ENCODE measurements at places on chromosomes 11 and 22.

GRCh38 chr11:3124821-3125220 is 40.3 kb downstream of the OSBPL5 start:
- DNase-seq, result no peak

GRCh38 chr11:31687256-31687655 is 123.9 kb downstream of the PAX6 start:
- DNase-seq, result no peak

DNA sequence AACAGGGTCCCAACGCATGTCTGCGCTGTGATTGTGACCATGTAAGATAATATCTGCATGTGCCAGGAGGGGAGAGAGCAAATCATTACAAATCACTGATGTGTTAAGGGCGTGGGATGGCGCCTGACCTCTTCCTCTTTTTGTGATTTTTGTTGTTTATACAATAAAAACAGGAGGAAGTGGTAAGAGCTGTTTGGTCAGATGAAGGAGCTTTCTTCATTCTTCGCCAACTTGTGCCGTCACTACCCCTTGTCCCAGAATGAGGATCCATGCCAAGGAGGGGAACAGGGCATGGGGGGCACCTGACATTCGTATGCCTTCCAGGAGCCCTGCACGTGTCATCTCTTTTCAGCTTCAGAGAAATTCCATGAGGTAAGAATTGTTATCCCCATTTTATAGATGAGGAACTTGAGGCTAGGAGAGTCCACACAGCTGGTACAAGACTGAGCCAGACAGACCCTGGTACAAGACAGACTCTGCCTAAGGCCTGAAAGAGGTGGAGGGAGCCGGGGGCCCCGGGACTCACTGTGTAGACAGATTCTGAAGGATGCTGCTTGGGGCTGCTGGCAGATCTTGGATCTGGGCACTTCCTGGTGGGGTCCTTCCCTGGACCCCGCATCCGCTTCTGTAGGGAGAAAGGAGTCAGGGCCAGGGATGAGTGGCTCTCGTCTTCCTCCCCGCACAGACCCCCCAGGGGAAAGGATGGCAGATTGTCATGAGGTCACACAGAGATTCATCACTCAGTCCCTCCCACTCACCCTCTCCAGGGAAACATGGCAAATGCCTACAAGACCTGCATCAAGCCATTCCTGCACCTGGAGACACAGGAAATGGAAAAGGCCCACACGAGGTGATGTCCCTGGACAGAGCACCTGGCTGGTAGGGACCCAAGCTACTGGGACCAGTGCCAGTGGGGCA is 34.6 kb downstream of the NFAM1 start:
- no peak for DNase-seq

DNA sequence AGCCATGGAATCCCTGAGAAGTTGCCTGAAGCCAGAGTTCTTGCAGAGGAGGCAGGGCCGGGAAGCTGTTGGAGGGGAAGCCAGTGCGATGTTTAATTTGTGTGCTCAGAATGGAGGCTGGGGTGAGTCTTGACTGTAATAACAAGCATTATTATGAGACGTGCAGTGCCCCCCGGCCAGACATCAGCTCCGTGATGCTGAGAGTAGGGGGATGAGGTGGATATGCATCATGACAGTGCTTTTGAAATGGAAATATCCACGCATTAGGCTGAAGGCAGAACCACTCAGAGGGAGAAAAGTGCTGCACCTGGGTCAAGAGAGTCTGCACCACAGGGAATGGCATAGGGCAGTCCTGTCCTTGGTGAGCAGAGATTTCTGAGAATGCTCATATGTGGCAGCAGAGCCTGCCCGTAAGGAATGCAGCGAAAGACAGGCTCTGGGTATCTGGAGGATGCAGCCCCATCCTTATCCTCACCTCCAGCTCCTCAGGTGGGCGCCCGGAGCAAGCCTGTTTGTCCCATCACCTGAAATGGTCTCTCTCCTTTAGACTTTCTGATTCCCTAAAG is 37.6 kb upstream of the SEZ6L start:
- DNase-seq, result no peak

DNA sequence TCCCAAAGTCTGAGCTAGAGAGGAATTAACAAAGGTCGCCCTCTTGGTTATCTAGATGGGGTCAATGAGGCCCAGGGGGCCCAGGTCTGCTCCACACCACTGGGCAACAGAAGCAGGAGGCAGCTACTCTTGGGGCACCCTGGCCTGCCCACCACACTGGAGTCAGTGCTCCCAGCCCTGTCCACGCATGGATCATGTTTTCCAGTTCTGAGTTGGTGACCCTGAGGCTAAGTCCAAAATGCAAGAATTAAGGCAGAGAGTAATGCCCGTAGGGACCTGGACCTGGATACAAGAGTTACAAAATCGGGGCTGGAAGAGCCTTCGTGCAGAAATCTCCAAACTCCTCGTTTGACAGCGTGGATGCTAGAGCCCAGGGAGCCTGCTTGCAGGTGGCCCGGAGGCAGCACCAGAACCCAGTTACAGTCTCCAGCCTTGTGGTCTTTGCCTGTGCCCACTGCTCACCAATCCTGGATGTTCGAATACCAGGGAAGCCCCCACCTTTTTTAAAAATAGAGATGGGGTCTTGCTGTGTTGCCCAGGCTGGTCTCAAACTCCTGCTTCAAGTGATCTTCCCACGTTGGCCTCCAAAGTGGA is 6.1 kb upstream of the THRSP start:
- no peak for DNase-seq

DNA sequence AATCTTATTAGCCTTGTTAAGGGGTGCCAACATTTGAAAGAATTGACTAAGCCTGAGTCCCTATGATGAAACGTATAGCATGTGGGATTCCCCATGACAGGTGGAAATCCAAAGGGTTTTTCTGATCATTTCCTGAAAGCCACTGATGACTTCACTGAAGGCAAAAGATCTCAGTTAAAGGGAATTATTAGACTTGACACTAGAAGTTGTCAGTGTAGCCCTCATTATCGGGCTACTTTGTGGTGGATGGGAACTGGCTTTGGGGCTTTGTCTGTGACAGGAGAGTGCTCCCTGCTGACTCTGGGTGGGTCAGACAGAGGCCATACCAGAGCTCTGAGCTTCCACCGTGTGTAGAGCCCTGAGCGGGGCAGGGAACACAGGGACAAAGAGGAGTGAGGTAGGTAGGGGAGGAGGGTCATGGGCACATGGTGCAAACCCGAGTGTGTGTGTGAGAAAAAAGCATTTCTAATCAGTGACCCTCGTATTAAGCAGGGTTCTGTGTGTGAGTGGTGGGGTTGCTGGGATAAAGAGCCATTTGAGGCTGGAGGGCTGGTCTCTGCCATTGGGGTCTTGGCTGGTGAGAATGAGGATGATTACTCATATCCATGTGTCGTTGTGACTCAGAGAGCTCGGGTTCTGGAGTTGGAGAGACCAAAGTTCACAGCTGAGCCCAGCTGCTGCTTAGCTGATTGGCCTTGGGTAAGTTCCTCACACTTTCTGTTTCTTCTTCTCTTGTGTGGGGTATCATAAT is 101.1 kb downstream of the GRIK4 start:
- no peak for DNase-seq

DNA sequence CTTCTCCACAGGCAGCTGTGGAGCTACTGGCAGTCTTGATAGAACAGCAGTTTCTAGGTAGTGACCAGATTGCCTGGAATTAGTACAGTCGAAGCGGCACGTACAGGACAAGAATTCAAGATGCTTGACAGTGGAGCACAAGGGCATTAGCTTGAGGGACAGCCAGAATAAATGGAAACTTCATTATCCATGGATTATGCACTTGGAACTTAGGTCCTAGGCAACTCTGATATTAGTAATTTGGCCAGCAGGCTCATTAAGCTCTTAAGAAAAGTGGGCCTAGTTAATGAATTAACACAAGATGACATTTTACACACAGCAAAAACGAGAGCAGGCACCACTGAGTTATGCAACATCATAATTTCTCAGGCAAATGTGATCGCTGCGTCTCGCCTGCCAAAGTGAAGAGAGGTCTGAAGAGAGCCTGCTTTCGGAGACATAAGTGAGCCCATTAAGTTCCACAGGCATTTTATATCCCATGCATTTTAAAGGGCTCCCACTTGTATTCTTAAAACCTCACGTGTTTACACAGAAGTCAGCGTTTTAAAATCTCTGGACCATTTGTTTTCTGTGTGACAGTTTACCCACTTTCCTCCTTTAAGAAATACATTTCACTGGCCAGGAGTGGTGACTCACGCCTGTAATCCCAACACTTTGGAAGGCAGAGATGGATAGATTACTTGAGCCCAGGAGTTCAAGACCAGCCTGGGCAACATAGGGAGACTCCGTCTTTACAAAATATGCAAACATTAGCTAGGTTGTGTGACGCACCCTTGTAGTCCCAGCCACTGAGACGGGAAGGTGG is 66.2 kb downstream of the COMMD9 start:
- peak; percentile 26 for DNase-seq

DNA sequence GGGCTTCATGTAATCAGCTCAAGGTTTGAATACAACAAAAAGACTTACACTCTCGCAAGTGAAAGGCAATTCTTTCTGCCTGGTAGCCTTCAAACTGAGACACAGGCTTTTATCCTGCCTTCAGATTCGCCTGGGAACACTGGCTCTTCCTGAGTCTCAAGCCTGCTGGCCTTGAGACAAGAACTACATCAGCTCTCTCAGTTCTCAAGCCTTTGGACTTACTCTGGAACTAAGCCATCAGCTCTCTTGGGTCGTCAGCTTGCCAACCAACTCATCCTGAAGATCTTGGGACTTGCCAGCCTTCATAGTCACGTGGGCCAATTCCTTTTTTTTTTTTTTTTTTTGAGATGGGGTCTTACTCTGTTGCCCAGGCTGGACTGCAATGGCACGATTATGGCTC is 35.7 kb upstream of the LRRC10B start:
- peak; percentile 43 for DNase-seq
